ENCODE measurements at places on chromosomes 13 and 19.

- DNase-seq: peak; percentile 55
Observed at GRCh38 chr19:18590273-18591272, 2.0 kb downstream of the REX1BD start.

DNA sequence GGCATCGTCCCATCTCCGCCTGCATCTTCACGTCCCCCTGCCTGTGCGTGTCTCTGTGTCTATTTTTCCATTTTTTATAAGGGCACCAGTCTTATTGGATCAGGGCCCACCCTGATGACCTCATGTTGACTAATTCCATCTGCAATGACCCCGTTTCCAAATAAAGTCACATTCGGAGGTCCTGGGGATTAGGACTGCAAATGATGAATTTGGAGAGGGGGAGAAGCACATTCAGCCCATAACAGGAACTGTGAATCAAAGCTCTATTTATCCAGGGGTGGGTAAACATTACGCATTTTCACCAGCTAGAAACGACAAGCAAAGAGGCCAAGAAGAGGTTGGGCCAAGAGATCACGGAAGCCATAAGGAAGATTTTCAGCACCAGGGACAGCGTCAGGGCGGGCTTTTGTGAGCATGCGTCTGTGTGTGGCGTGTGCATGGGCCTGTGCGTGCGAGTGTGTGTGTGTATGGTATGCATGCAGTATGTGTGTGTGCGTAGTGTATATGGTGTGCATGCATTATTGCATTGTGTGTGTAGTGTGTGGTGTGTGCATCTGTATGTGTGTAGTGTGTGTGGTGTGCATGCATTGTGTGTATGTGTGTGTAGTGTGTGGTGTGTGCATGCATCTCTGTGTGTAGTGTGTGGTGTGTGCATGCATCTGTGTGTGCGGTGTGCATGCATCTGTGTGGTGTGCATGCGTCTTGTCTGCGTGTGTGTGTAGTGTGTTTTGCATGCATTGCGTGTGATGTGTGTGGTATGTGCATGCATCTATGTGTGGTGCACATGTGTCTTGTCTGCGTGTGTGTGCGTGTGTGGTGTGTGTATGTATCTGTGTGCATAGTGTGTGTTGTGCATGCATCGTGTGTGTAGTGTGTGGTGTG is 19.6 kb downstream of the CELF5 start:
- peak; percentile 15 for DNase-seq

GRCh38 chr13:110323172-110323891 is 16.2 kb downstream of the COL4A2 start:
- no peak for DNase-seq

DNA sequence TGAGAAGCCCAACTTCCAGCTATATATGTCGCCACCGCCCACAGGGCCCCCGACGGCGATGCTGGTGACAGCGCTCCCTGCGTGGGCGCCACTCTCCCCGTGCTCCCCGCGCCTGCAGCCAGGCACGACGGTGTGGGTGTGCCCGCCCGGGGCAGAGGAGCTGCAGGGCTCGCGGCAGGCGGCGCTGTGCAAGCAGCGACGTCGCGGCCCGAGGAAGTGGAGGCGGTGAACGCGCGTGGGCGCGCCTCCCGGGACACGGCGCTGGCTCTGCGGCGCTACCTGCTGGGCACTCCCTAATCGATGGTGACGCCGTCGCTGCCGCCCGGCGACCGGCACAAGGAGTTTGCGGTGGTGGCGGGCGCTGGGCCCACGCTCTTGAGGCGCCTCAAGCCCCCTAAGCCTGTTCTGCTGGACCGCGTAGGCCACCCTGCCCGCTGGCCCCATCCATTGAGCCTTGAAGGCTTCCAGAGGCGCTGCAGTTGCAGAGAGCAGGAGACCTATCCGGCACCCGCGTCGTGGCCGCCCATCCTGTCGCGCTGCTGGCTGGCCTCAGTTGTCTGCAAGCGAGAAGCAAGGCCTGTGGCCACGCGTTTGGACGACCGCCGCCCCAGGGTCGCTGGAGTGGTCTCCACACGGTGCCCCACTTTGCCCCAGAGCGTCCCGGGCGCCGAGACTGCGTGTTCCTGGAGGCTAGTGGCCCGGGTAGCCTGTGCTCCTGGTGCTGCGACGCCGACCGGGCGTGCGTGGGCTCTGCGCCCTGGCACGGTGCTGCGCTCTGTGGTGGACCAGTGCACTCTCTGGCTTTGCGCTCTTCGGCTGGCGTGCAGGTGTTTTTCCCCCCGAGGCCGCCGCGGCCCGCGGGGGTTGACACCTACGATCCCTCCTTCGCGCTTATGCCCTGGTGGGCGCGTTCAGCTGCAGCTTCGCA is 23.1 kb downstream of the LRFN3 start:
- DNase-seq: no peak

GRCh38 chr13:44989941-44990340 is 603 bp downstream of the GPALPP1 start:
- no peak for DNase-seq

- peak; percentile 62 for DNase-seq
Observed at GRCh38 chr19:18478545-18479311, 40.8 kb upstream of the ISYNA1 start.

DNA sequence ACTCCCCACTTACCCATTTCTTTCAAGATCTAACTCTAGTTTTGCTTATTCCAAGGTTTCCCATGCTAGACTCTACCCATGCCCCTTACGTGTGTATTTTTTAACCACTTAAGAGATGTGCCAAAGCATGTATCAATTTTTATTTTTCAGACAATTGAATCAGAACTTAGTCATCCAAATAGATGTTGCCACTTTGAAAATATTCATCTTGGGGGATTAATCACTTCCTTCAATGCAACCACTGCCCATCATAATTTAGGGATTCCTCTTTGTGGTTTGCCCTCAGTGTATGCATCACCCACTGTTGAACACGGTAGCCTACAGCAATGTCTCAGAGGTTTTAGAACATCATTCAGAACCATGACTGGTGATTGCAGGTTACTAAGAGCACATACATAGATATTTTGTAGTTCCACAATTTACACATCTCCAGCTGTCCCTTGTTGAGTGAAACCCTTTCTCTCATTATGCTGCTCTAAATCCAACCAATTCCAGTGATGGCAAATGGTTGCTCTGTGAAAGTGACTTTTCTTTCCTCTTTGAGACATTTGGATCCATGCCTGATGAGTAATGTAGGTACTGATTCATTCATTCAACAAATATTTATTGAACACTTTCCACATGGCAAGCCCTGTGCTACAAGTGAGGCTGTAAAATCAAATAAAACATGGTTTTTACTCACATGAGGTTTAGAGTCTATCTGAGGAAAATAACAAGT is 60.6 kb upstream of the SERP2 start:
- DNase-seq: peak; percentile 84

DNA sequence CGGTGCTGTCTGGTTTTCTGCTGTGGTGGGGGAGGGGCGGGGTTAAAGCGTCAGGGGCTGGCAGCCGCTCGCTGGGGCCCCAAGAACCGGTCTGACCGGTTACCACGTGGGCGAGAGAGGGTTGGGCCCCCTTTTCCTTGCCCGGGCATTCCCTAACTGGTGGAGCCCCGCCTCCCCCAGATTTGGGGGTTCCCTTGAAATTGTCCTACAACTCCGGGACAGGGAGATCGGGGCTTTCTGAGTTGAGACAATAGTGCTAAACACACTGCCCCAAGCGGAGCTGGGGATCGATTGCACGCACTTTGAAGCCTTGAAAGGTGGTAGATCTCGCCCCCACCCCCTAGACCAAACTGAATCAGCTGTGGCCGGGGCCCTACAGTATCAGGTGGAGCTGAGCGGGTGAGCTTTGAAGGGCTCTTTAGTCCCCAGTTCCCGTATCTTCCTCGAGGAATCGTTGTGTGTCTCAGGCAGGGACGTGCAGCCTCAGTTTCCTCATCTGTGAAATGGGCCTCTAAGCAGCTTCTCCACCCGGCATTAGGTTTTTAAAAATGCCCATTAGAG is 4.8 kb downstream of the IER2 start:
- DNase-seq: no peak

- no peak for DNase-seq
Observed at GRCh38 chr13:96519380-96519779, 429.5 kb downstream of the HS6ST3 start.

- no peak for DNase-seq
Observed at GRCh38 chr13:50200569-50200968, 185.3 kb downstream of the KCNRG start.

DNA sequence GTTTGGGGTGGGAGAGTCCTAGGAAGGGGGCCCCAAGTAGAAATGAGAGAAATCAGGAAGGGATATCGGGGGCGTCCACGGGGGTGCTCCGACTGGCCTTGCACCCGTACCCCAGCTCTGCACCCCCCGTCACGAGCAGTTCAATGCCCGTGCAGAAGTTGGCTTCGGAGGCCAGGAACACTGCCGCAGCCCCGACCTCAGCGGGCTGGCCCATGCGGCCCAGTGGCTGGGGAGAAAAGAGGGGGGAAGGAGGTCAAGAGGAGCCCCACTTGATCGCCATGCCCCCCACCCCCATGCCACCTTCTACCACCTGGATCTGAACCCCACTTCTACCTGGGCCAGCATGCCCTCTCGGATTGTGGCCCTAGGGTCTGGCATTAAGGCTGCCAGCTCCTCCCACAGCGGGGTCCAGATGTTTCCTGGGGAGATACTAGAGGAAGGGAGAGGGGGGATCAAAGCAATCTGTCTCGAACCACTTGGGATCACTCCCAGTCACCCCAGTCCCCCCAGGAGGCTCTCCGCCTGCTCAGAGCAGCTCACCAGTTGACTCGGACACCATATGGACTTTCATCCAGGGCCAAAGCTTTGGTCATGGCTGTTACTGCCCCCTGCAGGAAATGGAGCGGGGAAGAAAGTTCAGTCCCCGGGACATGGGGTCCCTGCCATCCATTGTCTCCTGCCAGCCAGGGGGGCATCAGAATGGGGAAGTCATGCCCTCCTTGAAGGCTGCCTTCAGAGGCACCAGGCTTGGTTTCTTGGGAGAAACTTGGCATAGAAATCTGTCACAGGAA is 2.5 kb upstream of the BCAT2 start:
- DNase-seq: no peak

GRCh38 chr13:33743438-33744368 is 74.2 kb upstream of the RFC3 start:
- no peak for DNase-seq

GRCh38 chr13:46377554-46377953 is 9.5 kb downstream of the RUBCNL start:
- no peak for DNase-seq

GRCh38 chr19:16136185-16136999 is 7.1 kb upstream of the HSH2D start:
- no peak for DNase-seq

GRCh38 chr13:62583466-62583865 is 1167.8 kb upstream of the PCDH20 start:
- no peak for DNase-seq

- peak; percentile 35 for DNase-seq
Observed at GRCh38 chr13:24167666-24168391, 7.3 kb downstream of the SPATA13 start.

DNA sequence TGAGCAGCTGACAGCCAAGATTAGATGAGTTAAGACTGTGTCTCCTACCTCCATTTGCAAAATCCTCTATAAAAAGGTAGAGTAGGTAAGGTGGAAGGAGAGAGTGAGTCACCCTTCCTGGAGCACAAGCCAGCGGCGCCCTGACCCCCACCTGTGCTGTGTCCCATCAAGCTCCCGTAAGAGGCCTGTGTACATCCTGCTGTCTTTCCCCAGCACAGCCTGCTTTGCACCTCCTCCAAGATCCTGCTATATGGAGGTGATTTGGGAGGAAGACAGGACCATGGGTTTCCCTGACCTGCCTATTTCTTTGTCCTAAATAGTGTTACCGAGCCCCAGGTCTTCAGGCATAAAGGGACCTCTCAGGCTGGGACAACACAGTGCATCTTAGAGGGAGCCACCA is 62.3 kb upstream of the UQCRFS1 start:
- no peak for DNase-seq

DNA sequence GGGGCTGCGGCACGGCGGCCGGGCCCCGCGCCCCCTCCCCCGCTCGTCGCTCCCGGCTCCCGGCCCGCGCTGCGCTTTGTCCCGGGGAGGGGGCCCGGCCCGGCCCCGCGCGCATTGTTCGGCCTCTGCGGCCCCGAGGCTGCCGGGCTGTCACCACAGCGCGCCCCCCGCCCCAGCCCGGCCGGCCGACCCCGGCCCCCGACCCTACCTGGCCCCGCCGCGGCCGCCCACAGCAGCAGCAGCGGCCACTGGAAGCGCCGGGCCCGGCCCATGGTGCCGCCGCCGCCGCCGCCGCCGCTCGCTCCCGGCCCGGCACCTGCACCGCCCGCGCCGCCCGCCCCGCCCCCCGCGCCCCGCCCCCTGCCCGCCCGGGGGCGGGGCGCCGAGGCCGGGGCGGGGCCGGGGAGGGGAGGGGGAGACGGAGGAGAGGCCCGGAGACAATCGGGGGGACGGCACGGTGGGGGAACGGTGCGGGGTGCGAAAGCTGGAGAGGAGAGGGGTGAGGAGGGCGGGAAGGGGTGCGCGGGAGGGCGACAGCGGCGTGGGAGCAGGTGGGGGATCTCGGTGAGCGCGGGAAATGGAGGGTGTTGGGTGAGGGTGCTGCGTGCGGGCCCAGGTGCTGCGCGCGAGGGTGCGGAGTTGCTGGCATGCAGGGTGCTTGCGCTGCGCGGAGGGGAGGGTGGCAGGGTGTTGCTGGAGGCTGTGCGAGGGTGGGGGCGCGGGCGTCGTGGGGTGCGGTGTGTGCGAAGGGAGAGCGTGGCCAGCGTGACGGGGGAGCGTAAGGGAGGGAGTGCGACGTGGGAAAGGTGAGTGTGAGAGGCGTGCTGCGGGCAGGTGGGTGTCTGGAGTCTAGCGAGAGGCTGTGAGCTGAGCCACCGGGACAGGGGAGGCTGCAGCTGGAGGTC is at the start of gene CADM4:
CADM4 (minus strand) TSS at position 332 of the 905 bp plus-strand sequence; CDS start at position 272, 60 bp downstream.
- no peak for DNase-seq

DNA sequence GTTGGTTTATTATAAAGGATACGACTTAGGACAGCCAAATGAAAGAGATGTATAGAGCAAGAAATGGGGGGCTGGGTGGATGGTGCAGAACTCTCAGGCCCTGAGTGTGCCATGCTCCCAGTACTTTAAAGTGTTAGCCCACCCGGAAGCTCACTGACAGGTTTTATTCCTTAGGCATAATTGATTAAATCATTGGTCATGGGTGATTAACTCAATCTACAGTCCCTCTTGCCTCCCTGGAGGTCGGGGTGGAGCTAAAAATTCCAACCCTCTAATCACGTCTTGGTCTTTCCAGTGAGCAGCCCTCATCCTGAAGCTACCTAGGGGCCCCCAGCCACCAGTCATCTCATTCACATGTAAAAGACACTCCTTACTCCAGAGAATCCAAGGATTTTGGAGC is 9.9 kb upstream of the LEUTX start:
- DNase-seq: no peak

GRCh38 chr13:51481656-51482055 is 28.8 kb upstream of the INTS6 start:
- DNase-seq: no peak
